ENCODE measurements at places on chromosomes 13 and 19. TPM values are rescaled to one million over a fixed set of nuclear protein-coding genes. Genes with fewer than 3 reads are reported as not detected.

Gene ATP4A
- not detected for total RNA-seq

Gene UHRF1
- 43.7 TPM for total RNA-seq

Gene LILRB5
- not detected for total RNA-seq

Gene PRODH2
- total RNA-seq = not detected

Gene SLAIN1
- 1.1 TPM for total RNA-seq

Gene UGGT2
- 14.1 TPM for total RNA-seq

Gene NLRP5
- total RNA-seq = not detected

Gene SIAH3
- not detected for total RNA-seq

Gene MADCAM1
- not detected for total RNA-seq

Gene MATK
- 0.50 TPM for total RNA-seq

Gene GARIN5A
- not detected for total RNA-seq

Gene AMH
- total RNA-seq = 2.3 TPM

Gene ZNF835
- 0.38 TPM for total RNA-seq

Gene ZNF836
- total RNA-seq = 5.3 TPM

Gene TEX26
- total RNA-seq = not detected

Gene ERCC5
- total RNA-seq = 40.3 TPM

Gene S1PR2
- total RNA-seq = 0.65 TPM

Data from bladder microvascular endothelial cell (primary cell).